AG08396 (cell line): ENCODE measurements at places on chromosomes 2 and 18.

GRCh38 chr2:10119601-10120157, 2.9 kb upstream of the RRM2 start:
- DNase-seq, result no peak

- no peak for DNase-seq
These were observed 372.5 kb downstream of the RBM43 start for GRCh38 chr2:150889141-150889540.

DNA sequence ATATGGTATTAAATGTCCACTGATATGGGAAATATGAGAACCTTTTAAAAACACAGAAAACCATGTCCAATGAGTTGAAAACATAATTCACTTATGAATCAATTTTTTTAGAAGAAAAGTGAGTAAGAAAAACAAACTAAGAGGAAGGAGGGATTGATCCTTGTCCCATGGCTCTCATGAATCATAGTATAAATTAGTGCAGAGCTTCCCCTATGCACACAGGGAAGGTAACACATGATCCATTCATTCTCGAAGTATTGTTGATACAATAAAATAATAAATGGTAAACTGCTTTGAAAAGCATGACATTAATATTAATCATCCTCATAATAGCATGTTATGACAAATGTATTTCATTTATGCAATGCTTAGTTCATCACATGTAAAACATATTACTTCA, 872.0 kb upstream of the CNTNAP5 start:
- DNase-seq, result no peak

DNA sequence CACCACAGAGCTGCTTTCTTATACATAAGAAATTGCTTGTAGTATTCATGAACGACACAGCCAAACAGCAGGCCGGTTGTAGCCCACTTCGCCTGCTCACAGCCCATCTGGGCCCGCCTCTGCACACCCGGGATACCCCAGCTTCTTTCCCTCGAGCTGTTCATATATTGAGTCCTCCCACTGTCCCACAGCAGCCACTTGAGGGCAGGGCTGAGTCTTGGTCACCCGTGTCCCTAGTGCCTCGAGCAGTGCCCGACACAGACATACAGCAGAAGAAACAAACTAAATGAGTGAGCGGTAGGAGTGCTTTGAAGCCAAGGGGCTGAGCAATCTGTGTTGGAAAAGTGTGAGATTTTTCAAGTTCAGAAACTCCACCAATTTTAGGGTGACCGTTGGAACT, 251.4 kb downstream of the KLHL29 start:
- DNase-seq, result peak; percentile 57

DNA sequence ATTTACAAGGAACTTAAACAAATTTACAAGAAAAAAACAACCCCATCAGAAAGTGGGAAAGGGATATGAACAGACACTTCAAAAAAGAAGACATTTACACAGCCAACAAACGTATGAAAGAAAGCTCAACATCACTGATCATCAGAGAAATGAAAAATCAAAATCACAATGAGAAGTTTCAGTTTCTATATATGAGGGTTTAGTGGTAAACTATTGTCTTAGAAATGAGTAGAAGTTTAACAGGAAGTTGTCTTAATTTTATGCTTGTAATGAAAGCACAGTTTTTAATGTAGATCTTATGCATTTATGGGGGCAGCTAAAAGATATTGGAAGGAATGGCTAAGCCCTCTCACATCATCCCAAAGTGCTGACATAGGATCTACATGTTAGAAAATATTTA, 325.4 kb downstream of the ERBB4 start:
- DNase-seq, result no peak

DNA sequence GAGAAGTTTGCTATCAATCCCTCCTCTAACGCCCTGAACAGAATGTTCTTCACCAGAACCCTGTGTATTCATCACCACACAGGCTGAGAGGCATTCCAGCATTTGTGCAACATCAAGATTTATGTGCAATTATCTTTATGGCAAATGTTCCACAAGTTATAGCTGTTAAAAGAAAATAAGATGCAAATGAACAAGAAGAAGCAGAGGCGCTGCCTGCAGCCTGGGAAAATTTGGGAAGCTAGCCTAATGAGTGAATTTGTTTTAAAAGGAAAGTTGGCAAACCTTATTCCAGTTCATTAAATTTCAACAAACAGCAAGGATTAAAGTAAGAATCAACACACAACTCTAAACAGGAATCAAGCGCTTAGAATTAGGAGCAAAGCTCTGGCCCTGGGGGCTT, 5.3 kb downstream of the TPO start:
- DNase-seq, result no peak

- DNase-seq, result no peak
These were observed 70.1 kb downstream of the EML4 start for GRCh38 chr2:42239289-42239661.

DNA sequence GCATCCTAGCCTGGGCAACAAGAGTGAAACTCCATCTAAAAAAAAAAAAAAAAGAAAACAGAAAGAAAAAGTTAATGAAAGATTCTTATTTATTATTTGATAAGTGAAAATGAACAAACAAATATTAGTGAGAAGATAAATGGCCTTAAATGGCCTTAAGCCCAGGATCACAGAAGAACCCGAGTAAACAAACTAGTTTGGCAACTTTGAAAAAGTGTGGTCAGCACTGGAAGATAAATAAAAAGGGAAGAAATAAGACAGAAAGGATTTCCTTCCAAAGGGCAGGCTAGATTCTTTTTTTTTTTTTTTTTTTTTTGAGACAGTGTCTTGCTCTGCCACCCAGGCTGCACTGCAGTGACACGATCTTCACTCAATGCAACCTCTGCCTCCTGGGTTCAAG, 692.4 kb downstream of the CPS1 start:
- no peak for DNase-seq

DNA sequence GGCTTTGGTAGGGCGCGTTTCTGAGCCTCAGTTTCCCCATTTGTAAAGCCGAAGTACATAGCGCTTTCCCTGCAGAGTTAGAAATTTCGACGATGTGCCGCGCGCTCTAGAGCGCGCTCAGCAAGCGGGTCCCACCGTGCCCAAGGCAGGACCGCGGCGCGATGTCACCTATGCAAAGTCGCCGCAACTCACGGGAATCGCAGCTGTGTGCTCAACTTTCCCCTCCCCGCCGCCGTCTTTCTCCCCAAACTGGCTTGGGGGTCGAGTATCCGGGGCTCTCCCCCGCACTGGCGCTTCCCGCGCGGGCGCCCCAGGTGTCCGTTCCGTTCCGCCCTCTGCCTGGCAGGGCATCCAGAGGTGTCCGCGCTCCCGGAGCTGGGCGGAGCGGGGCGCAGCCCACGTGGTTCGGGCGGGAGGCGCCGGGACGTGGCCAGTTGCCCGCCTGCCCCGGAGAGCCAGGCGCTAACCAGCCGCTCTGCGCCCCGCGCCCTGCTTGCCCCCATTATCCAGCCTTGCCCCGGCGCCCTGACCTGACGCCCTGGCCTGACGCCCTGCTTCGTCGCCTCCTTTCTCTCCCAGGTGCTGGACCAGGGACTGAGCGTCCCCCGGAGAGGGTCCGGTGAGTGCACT, at the start of gene MLPH:
Gene MLPH (plus strand): TSS at position 433 of the 630 bp plus-strand sequence. CDS start 6,176 bp downstream, outside the sequence.
- DNase-seq, result peak; percentile 78

- DNase-seq, result no peak
These were observed 31.1 kb downstream of the CTIF start for GRCh38 chr18:48569915-48570264.

DNA sequence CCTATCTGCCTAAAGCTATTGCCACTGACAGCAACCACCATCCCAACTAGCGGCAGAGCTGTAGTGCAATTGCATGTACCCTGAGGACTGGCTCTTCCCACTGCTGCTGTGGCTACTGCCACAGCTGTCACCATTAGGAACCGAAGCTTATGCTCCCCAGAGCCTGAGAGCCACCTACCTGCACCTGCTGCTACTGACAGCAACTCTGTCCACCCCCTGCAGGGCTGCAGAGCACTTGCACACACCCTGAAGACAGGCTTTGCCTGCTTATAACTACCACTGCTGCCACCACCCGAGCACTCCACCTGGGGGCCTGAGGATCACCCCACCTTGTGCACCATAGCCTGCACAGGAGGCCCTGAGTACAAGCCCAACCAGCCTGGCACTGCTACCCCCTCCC, 217.6 kb upstream of the FOSL2 start:
- no peak for DNase-seq

- no peak for DNase-seq
These were observed 338.3 kb upstream of the ZEB2 start for GRCh38 chr2:144858211-144858610.

- DNase-seq, result peak; percentile 36
These were observed 3.0 kb upstream of the IL1RN start for GRCh38 chr2:113124181-113124961.

- DNase-seq, result peak; percentile 71
These were observed 2.5 kb downstream of the KCNF1 start for GRCh38 chr2:10914272-10914693.

DNA sequence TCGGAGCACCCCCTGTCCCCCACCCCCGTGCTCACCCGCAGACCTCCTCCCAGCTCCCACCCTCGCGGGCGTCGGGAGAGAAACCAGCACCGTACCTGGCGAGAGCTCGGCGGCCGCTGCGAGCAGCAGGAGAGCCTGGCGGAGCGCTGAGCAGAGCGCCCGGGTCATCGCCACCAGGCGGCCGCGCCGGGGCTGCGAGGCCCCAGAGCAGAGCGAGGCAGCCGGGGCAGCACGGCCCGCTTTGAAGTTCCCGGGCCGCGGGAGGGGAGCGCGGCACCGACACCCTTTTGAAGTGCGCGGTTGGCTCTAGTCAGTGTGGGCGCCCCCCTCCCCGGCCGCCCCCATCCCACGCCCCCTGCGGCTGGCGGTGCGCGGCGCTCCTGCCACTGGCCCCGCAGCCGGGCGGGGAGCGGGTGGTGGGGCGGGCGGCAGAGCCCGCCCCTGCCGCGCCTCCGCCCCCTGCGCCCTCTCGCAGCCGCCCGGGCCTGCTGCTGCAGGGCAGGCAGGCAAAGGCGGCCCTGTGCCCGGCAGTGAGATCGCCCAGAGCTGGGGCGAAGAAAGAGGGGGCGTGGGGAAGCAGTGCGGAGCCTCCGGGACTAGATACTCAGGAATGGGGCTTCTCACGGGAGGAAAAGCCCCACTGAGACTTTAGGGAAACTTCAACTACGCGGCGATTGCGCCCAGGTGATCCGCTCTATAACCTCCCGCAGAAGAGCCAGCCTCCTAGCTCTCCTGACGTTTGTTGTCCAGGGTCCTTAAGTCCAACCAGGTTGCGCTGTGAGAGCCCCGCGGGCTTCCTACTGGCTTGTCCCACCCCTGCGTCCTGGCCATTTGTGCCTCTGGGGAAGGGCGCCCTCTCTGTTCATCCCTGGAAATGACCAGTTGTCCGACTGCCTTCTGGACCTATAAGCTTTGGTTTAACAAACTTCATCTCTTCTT, at the start of gene ACVR1C:
Gene ACVR1C (minus strand): TSS at position 388 of the 939 bp plus-strand sequence. CDS start 220 bp downstream, at position 168.
- DNase-seq, result peak; percentile 90

DNA sequence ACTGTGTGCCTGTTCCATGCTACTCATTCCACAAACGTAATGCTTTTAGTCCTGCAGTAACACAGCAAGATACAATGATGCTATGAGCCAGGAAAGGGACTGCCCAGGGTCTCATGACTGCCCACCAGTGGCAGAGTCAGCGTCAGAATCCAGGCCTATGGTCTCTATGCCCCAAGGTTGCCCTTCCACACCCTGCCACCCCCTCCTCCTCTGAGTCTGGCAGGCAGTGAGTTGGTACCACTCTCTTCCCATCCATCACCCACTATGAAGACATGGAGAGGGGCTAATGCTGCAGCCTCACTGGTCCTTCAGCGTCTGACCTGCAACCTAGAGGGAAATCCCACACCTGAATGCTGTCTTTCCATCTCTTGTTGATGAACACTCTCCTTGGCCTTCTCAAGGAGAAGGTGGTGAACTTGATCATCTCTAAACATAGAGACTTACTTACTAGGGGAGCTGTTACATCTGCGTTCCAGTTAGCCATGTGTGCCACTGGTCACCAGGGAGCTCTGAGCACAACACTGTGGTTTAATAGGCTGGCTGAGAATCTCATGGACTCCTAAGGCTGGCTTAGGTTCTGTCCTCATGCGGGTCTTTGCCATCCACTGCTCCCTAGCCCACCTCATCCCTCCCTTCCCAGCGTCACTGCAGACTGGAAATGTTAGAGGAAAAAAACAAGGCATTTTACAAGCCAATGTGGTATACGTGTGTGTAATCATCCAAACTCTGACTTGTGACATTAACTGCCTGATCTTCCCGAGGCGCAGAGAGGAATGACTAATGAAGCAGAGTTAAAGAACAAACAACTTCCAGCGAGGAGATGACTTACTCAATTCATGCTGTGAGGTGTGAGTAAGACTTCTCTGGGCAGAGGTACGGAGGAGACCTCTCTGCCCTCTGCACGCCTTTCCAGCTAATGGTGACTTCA, 28.8 kb downstream of the STEAP3 start:
- DNase-seq, result peak; percentile 79

DNA sequence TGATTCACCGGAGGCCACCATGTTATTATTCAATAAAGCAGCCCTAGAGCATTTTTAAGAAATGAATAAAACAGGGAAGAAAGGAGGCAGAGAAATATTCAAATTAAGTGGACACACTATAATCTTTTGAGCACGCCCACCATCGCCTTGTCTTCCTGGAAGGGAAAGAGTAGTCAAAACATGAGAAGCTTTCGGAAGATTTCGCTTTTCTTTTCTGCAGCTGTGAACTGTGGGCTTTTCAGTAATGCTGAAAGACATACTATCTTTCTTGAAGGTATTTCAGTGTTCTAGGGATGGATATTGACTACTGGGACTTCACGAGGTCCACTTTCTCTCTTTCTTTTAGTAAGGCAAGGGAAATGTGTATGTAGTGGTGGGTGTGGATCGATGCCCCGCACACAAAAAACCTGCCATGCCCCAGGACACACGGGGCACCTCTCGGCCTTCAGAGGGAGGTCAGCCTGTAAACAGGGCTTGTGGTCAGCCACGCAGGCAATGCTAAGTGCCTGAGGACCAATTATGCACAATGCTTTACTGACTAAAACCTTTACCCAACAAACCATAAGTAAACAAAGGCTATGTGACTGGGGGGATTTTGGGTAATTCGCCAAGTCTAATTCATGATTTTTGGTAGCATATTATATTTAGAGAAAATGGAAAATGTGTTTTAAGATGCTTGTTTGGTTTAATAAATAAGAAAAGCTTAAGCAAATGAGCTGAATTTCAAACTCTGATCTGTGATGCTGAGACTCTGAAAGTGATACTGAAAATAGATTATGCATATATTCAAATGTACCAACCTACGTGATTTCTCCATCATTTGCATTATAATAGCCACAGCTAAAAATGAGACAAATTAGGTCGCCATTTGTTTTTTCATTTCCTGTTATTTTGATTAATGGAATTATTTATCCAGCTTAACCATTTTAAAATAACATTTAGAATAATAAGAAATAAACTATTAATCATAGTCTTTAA, 130.5 kb downstream of the ZNF516 start:
- DNase-seq, result no peak

GRCh38 chr2:11578081-11578948, 44.5 kb downstream of the GREB1 start:
- DNase-seq, result no peak

- DNase-seq, result no peak
These were observed 88.6 kb upstream of the HAAO start for GRCh38 chr2:42880738-42881690.

DNA sequence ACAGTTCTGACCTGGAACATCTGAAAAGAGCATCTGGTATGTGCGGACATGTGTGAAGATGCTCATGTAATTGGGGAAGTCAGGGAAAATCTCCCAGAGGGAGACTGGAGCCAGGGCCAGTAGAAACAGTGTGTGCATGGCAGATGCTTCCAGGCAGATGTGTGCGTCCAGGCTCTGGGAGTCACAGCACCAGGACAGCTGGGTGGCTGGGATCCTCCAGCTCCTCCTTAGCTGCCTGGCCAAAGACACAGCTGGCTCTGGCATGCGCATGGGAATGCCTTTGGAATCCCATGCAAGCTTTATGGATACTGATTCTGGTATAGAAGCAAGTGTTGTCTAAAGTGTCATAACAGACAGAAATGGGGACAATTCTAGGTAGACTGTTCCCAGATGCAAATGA, 369.7 kb downstream of the INSIG2 start:
- no peak for DNase-seq

GRCh38 chr2:217705461-217705860, 297.3 kb downstream of the TNS1 start:
- no peak for DNase-seq
